Fibroblast of skin of abdomen (primary cell): ENCODE measurements at places on chromosomes 6 and 20.
A peak's percentile ranks its signal among the peaks of the same experiment; 100 is the strongest.

- DNase-seq: no peak
These were observed 799 bp downstream of the NRM start for GRCh38 chr6:30689985-30690384.

DNA sequence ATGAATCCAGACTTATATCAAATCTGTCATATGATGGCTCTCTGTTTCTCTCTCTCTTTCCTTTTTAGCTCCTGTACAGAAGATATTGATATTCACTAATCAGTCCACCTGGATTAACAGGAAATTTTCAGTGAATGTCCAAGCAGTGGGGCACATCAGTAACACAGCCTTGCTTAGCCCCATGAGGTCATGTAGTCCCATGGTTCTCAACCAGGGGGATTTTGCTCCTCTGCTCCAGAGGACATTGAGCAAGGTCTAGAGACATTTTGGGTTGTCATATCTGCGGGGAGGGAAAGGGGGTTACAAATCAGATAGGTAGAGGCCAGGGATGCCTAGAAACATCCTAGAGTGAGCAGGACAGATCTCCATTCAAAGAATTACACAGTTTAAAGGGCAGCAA lies 810 bp downstream of the GSTA1 start:
- no peak for DNase-seq

DNA sequence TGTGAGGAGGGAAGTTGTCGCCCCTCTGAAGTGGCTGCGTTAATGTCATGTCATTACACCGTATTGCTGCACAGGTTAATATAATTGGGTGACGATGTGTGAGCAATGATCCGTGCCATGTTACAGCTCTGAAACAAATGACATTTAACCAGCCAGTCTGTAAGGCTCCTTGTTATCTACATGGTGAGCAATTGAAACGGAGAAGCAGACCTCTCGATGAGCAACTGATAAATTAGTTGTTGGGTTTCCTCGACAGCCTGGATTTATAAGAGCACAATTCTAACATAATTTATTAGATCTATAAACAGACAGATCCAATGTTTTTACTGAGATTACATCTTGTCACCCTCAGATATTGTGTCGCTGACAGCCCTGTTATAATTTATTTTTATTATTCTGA lies 49.9 kb upstream of the MAFB start:
- no peak for DNase-seq

GRCh38 chr6:44867571-44868334 lies 460.4 kb upstream of the RUNX2 start:
- no peak for DNase-seq

DNA sequence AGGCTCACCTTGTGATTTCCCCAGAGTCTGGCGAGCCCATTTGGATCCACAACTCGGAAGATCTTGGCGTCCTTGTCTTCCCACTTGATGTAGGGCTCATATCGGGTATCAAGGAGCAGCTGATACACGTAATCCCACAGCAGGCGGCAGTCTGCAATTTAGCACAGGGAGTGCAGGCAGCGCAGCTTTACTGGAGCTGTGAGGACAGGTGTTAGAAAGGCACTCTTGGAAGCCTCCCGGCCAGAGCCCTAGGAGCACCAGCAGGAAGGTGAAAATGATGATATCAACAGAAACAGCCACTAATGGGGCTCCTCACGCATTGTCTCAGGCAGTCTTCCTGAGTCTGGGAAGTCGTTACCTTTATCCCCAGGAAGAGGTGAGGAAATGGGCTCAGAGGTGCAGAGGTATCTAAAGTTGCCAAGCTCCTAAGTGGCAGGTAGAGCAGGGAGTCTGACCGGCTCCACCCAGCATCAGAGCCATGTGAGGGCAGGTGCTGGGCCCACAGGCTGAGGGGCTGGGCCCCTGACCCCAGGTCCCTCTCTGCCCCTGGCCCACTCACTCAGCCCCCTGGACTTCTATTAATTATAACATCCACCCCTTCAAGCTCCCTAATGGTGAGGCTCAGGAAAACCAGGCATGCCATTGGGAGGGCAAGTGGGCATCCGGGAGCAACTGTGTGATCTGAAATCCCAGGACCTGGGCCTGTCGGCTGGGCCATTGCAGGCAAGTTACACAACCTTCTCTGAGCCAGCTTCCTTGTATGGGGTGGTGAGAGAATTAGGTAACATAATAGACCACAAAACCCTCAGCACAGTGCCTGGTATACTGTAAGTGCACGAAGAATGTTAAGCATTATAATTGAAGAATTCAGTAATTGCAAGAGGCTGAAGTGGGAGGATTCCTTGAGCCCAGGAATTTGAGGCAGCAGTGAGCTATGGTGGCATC lies 18.3 kb downstream of the ETV7 start:
- DNase-seq: peak; percentile 90

DNA sequence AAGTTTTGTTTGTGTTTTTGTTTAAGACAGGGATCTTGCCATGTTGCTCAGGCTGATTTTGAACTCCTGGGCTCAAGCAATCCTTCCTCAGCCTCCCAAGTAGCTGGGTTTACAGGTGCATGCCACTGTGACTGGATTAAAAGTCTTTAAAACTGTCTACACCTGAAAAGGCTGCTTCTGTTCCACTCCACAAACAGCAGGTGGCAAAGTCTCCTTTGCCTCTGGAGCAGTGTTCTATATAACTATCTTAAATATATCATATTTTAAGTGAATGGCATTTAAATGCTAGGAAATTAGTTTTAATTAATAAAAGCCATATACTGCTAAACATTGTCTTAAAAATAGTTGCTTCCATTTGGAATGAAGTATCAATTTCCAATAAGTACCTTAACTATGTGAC lies 89.2 kb upstream of the BCLAF1 start:
- no peak for DNase-seq

DNA sequence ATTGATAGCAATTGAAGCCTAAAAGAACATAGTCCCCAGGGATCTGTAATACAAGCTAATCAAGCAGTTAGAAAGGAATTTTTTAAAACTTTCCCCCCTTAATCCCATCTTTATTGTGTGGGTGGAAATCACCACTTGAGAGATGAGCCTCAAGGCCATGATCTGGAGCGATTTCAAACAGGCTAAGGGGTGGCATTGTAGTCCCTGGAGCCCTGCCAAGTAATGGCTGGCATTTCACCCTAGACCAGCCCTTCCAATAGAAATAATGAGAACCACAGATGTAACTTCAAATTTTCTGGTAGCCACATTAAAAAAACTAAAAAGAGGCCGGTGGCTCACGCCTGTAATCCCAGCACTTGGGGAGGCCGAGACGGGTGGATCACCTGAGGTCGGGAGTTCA lies 46.9 kb downstream of the PRDM1 start:
- DNase-seq: no peak

- DNase-seq: no peak
These were observed 14.5 kb downstream of the ADA start for GRCh38 chr20:44637042-44637441.

DNA sequence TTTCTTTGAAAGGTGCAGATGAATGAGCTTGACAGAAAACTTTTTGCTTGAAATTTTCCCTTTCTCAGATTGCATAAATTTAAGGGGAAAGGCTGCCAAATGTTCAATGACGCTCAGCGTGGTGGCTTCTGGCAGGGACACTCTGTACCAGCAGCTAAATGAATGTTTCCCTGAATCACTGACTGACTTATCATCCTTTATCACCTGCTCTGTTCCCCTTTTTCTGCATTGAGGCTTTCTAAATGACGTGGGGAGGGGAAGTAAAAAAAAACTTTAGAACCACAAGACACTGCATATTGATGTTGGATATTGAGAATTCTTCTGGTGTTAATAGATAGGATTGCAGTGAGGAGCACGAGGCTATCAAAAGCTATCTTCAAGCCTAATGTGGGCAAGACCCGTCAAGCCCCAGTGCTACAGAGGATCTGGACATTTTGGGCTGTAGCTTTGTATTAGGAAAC lies 46.9 kb upstream of the ENPP5 start:
- DNase-seq: no peak

- no peak for DNase-seq
These were observed 45.5 kb upstream of the RNF8 start for GRCh38 chr6:37308069-37308815.

GRCh38 chr6:47348316-47348863 lies 38.7 kb upstream of the TNFRSF21 start:
- DNase-seq: no peak

- no peak for DNase-seq
These were observed 66.4 kb downstream of the STX11 start for GRCh38 chr6:144216668-144217218.

DNA sequence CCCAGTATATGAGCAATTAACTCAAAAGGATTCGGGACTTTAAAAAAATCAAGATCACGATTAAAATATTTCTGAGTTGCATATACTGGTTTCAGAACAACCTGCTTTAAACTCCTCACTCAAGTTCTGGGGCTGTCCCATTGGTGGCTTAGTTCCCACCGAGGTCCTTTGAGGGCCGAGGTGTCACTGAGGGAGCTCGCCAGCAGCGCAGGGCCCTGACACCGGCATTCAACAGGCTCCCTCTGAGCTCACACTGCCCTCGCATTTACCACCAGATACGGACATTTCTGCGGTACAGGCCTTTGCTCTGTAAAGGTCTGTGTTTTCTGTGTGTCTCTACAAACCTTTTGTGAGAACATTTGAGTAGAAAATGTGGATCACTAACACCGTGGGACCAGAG lies 24.4 kb upstream of the BNIP5 start:
- DNase-seq: no peak

GRCh38 chr6:32415521-32416019 lies 8.6 kb upstream of the BTNL2 start:
- peak; percentile 76 for DNase-seq

DNA sequence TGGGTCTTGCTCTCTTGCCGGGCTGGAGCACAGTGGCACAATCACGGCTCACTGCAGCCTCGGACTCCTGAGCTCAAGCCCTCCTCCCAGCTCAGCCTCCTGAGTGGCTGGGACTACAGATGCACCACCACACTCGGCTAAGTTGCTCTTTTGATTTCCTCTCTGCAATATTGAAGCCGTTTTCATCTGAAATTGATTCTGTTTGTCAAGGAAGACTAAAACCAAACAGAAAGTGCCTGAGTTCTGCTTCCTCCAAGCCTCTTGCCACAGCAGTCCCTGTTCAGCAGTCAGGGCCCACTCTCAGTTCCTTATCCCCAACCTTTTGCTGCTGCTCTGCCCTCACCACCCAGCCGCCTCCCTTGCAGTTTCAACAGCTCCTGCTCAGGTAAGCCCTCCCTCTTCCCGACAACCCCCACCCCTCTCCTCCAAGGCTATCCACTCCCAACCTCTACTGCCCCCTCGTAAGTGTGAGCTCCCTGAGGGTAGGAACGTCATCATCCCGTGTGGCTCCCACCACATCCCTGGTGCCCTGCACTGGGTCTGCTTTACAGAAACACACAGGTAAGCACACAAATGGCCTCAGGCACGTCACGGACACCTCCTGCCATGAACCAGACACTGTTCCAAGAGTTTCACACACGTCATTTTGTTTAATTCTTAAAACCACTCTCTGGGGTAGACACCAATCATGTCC lies 70.7 kb upstream of the TAB2 start:
- no peak for DNase-seq

DNA sequence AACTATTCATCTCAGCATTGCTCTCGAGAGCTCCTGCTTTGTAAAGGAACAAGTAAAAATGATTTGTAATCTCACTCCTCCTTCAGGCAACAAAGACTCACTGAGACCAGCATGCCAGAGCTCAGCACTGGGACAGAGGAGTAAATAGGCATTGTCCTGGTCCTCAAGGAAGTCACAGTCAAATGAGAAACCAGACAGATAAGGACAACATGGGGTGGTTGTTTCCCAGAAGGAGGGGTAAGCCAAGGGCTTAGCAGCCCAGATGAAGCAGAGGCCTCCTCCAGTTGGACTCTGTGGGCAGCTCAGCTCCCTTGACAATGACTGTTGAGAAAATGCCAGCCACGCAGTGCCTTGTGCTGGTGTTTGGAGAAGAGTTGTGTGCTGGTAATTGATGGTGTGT lies 425.7 kb upstream of the CHD6 start:
- DNase-seq: no peak

- no peak for DNase-seq
These were observed 219.2 kb downstream of the TRDN start for GRCh38 chr6:123417535-123417934.

DNA sequence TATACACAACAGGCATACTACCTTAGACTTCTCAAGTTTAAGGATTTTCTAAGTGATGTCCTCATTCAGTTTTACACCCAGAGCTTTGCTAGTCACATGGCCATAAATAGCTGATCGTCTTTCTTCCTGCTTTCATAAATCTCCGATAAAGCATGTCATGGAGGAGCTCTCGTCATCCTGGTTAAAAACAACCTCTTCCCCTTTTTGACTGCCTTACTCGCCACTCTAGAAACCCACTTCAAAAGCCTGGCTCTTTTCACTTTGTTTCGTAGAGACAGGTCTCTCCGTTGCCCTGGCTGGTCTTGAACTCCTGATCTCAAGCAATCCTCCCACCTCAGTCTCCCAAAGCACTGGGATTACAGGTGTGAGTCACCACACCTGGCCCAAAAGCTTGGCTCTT lies 67.0 kb upstream of the SMIM29 start:
- no peak for DNase-seq

DNA sequence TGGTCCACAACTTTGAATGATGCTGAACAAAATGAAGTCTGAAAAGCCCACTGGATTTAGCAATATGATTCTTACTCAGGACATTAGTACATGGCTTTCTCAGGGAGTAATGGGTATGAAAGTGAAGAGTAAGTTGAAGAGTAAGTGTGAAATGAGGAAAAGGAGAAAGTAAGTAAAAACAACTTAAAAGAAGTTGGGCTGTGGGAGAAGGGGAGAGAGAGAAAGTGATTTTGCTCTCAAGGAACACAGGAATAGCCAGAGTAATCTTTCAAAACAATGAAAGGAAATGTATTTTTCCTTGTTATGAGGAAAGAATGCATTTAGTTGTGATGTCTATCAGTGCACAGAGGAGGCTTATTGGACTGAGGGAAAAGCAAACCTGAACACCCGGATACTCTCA lies 39.8 kb upstream of the NKAIN2 start:
- no peak for DNase-seq

- no peak for DNase-seq
These were observed 56.4 kb upstream of the PHACTR2 start for GRCh38 chr6:143621159-143621873.

GRCh38 chr6:43706788-43707187 lies 19.2 kb upstream of the MRPS18A start:
- DNase-seq: no peak

- no peak for DNase-seq
These were observed at the start of gene NRSN1 for GRCh38 chr6:24125980-24126379. Gene NRSN1 (plus strand): TSS chr6:24126215. CDS start chr6:24134328, 8,113 bp downstream.

DNA sequence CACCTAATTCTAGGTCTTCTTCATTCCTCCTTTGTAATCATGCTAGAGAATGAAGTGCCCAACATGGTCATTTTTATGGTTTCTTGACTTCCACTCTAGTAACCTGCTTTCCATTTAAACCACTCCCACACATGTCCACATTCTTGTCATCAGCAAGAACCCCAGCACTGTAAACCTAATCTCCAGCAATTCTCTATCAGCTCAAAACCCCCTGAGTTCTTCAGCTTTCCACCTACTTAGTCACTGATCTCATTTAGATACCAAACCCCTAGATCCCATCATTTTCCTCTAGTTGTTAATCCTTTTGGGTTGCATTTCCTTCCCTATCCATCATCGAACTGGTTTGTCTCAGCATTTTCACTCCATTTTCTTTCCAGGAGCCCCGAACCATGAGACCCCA lies 49.7 kb downstream of the GOPC start:
- no peak for DNase-seq
